Fibroblast of upper back skin (primary cell): ENCODE measurements at places on chromosomes 3 and 15.
A peak's percentile ranks its signal among the peaks of the same experiment; 100 is the strongest.

- no peak for DNase-seq
Measured at GRCh38 chr15:41925086-41925608, 31.3 kb upstream of the SPTBN5 start.

DNA sequence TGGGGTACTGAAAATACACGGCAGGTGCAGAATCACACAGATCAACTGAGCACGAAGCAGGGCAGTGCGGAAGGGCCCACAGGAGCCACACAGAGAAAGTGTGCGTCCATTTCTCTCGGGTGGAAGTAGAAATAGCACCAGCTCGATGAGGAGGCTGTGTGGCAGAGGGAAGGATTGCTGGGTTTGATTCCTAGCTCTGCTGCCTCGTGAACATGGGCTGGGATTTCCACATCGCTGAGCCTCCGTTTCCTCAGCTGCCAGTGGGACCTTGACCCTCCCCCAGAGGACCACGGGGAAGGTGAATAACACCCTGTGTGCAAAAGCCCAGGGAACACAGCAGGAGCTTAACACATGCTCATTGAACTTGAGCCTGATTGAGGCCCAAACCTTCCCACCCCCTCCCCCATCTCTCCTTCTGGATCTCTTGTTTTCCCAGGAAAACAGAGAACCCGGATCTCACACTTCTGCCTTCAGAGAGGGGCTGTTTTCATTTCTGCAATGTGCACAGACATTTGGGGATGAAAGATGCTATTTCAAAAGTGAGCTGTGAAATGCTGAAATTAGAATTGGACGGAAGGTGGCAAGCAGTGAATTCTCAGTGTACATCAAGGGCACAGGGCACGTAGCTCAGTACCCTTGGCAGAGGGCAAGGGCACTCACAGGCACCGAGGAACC lies 38.4 kb downstream of the ABTB1 start:
- DNase-seq: no peak

DNA sequence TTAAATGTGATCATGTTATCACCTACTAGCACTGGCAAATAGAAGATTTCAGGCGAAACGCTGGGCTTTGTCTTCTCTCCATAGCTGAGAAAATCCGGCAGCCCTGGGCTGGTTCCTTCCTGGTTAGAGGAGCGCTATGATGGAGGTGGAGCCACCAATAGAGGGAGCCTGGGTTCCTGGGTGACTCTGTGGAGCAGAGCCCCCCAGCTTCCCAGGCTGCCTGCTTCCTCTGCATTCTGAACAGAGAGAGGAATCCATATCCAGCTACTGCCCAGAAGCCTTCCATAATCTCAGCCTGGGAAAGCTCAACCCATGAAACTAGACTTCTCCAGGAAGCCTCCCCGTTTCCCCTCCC lies 32.6 kb upstream of the IQSEC1 start:
- DNase-seq: no peak

- no peak for DNase-seq
Measured at GRCh38 chr3:124249038-124249437, 257.1 kb upstream of the ROPN1 start.

DNA sequence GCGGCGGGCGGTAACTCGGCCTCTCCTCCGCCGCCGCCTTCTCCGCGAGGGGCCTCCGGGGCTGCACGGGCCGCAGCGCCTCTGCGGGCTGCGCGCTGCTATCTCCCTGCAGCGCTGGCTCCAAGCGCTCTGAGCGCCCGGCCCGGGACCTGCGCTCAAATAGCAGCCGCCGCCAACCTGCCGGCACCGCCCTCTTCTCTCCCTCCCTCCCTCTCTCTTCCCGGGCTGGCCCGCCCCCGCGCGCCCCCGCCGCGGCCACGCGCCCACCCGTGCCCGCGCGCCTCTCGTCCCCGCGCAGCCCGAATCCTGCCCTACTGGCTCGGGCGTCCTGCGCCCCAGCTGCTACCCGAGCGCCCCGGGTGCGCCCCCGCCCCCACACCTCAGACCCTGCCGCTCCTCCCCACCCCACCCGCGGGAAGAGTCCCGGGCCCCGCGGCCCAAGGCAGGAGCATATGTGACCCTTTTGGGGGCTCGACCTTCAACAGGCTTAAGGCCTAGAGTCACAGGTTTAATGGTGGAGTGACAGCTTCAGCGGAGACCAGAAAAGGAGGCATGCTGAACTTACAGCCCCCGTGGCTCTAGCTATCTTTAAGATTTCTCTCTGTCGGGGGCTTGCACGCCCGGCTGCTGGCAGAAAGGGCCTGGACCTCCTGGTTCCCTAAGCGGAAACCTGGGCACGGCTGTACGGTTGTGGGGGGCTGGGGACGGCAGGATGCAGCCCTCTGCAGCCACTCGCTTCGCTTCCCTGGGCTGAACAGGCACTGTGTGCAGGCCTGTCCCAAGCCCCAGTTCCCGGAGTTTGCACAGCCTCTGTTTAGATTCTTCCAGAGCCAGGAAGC lies at the start of gene CACNA2D2:
Gene CACNA2D2 (minus strand): TSS at position 131 of the 839 bp plus-strand sequence. CDS start 211 bp downstream, outside the sequence.
- no peak for DNase-seq

DNA sequence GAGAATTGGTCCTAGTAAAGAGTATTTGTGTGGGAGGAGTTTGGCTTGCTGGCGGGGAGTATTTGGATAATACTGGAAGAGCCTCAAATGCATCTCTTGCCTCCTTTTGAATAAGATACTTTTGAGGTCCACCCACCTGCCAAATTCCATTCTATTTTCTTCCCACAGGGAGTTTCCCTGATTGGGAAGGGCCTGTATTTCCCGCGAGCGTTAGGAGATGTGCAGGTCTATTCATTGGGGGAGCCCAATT lies 406 bp upstream of the RASA2 start:
- no peak for DNase-seq

DNA sequence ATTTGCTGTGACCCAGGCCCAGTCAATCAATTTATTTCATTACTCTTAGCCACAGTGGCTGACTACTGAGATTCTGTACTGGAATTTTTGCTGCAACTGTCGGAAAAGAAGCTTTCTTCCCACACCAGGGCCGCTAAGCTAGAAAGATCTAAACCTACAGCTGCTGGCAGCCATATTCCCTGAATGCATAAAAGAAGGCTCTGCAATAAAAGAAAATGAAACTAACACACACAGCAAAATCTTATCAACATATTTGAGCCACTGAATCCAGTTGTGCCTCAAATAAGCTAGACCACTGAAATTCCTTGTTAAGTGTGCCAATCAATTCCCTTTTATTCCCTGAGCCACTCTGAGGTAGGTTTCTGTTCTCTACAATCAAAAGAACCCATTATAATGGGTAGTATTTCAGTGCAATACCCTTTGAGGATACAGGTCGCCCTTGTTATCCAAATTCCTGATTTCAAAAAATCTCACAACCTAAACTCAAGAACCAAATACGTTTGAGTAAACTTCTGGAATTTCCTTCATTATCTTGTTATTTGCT lies 60.3 kb downstream of the MYO9A start:
- DNase-seq: no peak

- DNase-seq: peak; percentile 21
Measured at GRCh38 chr3:153437666-153438065, 275.6 kb downstream of the RAP2B start.
